Activated naive CD4-positive, alpha-beta T cell (primary cell): ENCODE measurements at places on chromosomes 7 and 10.

GRCh38 chr10:64115908-64116643 is 594.9 kb downstream of the REEP3 start:
- DNase-seq: no peak

GRCh38 chr10:110215286-110216170 is 8.1 kb downstream of the MXI1 start:
- no peak for DNase-seq

DNA sequence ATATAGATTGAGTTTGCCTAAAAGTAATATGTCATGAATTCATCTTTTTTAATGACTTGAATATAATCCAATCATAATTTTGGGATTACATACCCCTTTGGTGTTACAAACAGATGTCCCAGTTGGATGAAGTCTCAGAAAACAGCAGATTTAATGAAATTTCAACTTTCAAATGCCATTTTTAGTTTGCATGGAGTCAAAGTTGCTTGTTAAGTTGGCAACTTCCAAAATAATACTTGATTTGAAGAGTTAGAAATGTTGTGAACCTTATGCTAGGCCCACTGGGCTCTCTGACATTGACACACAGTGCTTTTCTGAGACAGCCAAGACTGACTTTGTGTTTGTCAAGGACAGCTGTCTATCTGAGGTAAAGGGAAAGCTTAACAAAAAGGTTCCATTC is 248.1 kb downstream of the KIF20B start:
- no peak for DNase-seq

- DNase-seq: no peak
Measured at GRCh38 chr10:128130051-128130450, 3.8 kb upstream of the MKI67 start.

- no peak for DNase-seq
Measured at GRCh38 chr7:83040484-83040883, 122.2 kb downstream of the PCLO start.

DNA sequence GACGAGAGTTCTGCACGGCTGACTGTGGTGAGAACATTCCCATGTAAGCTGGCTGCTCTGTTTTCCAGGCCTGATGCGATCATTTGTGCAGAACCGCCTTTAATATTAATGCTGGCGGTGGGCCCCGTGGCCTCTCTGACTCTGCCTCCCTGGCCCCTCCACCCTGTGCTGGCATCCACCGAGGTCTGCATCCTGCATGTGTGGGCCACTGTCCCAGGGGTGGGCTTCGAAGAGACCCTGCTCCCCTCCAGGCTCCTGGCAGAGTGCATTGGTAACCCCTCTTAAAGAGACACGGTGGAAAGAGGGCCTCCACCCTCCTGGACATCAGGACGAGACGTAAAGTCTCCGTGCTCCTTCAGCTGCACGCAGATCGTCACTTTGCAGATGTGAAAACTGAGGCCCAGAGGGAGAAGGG is 67.3 kb upstream of the FAM20C start:
- no peak for DNase-seq

DNA sequence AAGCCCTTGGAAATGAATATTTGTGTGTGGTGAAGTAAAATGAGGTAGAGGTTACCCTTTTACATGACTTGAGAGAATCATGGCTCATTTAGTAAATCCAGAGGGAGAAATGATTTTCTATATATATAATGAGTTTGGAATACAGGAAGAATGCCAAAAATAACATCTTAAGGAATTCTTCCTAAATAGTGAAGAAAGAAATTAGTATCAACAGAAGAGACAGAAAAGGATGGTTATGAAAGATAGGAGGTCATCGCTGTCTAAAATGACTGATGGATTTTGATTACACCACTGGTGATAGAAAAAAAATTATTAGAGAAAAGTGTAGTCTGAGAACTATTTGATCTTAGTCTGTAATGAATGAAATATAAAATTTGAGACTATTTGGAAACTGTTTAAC is 283.0 kb downstream of the ADK start:
- no peak for DNase-seq

- no peak for DNase-seq
Measured at GRCh38 chr10:33385015-33385414, 50.5 kb upstream of the NRP1 start.
